ENCODE measurements at places on chromosomes 11 and 22.

GRCh38 chr11:134555510-134555909, 143.5 kb upstream of the B3GAT1 start:
- DNase-seq = peak; percentile 29

DNA sequence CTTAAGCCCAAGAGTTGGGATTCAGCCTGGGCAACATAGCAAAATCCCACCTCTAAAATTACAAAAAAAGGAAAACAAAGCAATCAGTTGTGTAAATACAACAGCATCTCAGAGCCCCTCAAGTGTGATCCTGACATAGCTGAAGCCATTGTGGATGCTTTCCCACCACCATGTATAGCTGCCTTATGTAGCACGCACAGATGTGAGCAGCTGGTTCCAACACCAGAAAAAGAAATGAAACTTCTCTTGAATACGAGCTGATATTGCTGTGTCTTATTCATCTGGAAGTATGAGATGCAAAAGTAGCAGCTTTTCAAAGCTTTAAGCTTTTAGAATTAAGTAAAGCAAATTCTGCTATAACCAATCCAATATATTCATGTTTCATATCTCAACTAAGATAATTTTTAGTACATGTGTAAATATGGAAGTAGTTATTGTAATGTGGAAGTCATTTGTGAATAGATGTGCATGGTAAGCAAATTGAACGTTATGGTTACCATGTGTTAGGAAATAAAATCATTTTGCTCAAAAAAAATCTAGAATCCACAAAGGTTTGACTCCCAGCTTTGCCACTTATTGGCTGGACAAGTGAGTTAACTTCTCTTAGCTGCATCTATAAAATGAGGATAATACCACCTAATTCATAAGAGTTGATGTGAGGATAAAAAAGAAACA, 63.2 kb downstream of the SGSM3 start:
- DNase-seq = no peak

DNA sequence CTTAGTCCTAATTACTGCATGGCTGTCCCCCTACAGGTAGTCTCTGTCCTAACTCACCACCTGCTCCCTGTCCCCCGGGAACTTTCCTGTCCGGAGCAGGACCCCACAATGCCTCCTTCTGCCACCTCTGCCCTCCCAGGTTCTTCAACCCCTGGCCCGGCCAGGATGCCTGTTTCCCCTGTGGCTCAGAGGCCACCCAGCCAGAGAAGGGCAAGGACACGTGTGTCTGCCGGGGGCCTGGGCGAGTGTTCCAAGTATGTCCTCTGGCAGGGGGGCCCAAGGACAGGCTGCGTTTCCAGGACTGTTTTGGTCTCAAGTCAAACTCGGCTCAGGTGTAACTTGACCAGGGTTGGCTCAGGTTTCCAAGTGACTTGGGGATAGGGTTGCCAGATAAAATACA, 63.8 kb downstream of the BTG4 start:
- no peak for DNase-seq

- no peak for DNase-seq
Observed at GRCh38 chr11:116217006-116217405, 555.8 kb downstream of the BUD13 start.

DNA sequence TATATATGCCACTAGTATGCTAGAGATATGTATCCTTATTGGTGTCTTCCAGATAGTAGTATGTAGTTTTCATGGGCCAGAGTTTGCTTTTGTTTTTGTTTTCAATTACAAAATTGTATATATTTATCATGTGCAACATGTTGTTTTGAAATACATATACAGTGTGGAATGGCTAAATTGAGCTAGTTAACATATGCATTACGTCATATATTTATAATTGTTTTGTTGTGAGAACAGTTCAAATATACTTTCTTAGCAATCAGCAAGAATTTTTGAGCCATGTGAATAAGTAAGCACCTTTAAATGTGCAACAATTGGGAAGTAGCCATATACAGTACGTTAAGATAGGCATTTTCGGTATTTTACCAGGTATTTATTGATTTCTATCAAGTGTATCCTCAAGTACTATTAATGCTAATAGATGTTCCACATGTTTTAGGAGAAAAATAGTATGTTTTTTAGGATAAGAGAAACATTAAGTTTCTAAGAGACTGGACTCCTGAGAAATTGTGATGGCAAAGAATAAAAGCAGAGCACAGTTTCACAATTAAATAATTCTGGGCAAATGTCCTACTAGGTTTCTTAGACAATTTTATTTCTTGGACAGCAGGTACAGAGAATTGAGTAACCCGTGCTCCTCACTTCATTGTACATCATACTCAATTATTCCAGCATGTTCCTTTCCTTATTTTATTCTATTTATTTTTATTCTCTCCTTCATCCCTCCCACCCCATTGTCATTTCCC, 60.5 kb upstream of the SLC5A12 start:
- DNase-seq = no peak

DNA sequence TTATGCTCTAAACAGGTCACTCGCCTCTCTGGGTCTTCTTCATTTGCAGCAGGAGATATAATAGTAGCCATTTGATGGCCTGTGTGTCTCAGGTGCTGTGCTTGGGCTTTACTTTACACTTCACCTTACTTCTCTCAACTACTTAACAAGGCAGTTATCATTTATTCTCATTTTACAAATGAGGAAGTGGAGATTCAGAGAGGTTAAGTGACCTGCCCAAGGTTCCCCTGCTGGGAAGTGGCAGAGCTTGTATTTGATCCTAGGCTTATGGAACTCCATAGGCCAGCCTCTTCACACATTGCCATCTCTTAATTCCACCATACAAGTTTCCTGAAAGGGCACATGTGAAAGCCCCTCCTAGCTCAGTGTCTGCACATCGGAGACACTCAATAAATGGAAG, 30.4 kb downstream of the FAM181B start:
- no peak for DNase-seq

GRCh38 chr11:62865635-62866034, 15.1 kb upstream of the SLC3A2 start:
- DNase-seq = no peak

DNA sequence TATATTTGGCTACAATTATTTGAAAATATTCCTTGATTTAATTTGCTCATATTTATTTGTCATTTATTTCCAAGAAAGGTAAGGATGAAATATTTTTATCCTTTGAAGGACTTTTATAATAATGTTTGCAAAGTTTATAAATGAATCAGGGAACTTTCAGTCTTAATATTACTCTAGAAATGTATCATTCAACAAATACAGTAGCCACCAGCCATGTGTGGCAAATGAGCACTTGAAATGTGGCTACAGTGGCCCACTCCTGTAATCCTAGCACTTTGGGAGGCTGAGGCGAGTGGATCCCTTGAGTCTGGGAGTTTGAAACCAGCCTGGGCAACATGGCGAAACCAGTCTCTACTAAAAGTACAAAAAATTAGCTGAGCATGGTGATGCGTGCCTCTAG, 20.3 kb upstream of the PHF21A start:
- no peak for DNase-seq

DNA sequence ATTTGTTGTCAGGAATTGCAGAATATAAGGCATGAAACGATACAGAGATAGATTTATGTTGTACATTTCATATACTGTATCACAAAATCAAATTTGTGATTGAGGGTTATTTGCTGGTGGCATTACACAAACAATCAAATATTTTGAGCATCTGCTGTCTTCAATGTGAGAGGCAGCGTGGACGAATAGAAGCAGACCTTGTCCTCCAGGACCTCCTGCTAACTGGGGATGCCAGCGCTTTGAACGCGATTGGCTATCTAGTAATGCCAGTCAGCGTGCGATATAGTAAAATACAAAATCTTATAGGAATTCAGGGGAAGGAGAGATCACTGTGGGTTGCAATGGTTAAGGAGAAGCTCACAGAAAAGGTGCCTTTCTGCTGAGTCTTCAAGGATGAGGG, 631 bp upstream of the SNX19 start:
- no peak for DNase-seq

DNA sequence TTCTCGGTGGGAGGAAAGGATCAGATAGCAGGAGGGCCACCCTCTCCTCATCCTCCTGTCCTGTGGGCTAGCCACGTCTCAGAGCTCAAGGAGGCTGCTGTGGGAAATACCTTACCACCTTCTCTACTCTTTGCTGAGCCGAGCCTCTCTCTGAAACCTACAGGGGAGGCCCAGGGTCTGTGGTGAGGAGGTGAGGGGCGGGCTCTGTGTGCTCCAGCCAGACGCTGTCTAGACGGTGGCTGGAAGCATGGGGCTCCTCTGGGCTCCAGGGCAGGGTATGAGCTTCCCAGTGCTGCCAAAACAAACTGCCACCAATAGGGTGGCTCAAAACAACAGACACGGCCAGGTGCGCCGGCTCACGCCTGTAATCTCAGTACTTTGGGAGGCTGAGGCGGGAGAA, 5.5 kb upstream of the TMPRSS6 start:
- DNase-seq = no peak

DNA sequence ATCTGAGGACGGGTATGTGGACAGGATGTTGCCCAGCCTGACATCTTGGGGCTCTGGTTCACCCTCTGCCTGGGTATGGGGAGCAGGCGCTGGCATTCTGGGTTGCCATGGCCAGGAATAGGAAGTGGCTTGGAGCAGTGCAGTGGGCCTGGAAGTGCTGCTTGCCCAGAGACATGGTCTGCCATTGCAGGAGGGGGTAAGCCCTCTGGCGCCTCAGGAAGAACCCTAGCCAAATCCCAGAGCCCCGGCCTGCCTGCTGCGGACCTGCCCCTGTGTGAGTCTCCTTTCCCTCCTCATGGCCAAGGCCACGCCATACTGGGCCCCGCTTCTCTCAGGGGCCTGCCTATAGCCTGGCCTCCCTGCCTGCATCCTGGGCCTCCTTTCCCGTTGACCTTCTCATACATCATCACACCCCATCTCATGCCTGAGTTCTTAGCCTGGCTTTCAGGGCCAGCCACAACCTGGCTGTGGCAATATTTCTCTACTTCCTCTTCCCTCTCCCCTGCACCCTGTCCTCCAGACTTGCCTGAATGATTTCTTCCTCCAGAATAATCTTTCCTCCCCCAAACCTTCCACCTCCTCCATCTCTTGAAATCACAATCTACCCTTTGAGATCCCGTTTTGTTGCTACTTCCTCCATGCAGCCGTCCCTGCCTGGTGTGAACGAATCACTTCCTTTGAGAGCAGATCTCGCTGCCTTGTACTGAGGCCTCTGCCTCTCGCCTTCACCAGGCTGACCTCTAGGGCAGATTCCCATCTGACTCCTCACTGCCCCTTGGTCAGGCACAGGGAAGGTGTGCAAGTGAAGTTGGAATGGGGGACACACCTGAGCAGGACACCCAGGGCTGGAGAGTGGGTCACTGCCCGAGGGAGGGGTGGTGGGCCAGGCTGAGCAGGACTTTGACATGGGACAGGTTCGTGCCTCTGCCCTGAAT, 5.2 kb downstream of the CAPN5 start:
- DNase-seq = no peak

GRCh38 chr11:115290893-115291292, 213.3 kb downstream of the CADM1 start:
- DNase-seq = no peak

DNA sequence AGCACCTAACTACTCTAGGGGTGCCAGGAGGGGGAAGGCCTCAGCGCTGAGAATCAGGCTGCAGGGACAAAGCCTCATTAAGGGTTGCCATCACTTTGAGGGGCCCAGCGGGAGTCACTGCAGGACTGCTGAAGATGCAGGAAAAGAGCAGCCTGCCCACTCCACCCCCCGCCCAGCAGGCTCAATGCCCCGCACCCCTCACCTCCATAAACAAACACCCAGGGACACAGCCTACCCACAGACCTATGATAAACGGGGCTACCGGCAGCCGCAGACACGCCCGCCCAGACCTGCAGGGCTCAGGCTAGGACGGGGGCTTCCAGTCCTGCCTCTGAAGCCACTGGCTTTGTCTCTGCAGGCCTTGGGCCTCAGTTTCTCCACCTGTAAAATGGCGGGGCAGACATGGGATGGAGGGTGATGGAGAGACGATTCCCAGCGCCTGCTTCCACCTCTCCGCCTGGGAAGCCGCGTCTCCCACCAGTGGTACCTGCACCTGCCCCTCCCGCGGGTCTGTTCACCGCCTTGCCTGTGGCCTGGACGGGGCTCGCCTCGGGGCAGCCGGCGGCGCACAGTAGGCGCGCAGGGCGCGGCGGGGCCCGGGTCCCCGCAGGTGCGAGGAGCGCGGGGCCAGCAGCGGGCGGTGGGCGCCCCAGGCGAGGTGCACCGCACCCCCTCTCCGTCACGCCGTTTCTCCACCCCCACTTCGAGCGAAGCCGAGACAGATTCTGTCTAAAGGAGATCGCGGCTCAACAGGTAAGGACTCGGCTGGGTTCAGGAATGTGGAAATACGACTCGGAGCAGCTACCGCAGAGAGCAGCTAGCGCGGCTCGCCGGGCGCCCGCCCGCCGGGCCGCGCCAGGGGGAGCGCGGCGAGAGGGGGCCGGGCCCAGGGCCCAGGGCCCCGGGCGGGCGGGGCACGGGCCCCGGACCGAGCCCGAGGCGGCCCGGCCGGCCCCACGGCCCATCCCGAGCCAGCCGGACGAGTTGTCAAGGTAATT, 1.5 kb downstream of the WNT7B start:
- no peak for DNase-seq
